ENCODE measurements at places on chromosomes 16 and 17.

DNA sequence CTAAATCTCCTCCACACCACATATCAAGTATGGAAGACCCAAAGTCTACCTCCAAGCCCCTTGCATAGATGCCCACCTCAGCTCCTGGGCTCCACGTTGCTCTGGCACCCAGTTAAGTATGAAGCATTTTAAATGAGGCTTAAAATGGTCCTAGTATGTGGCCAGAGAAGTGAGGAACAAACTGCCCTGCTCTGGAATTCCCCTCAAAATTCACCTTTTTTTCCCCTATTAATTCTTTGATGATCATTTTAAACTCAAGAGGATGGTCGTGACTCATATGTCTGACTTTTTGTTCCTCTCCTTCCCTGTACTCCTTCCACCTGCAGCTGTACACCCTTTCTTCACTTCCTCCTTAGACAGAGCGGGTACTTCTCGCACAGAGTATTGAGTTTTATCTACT, 234.5 kb upstream of the MYOCD start:
- no peak for DNase-seq

DNA sequence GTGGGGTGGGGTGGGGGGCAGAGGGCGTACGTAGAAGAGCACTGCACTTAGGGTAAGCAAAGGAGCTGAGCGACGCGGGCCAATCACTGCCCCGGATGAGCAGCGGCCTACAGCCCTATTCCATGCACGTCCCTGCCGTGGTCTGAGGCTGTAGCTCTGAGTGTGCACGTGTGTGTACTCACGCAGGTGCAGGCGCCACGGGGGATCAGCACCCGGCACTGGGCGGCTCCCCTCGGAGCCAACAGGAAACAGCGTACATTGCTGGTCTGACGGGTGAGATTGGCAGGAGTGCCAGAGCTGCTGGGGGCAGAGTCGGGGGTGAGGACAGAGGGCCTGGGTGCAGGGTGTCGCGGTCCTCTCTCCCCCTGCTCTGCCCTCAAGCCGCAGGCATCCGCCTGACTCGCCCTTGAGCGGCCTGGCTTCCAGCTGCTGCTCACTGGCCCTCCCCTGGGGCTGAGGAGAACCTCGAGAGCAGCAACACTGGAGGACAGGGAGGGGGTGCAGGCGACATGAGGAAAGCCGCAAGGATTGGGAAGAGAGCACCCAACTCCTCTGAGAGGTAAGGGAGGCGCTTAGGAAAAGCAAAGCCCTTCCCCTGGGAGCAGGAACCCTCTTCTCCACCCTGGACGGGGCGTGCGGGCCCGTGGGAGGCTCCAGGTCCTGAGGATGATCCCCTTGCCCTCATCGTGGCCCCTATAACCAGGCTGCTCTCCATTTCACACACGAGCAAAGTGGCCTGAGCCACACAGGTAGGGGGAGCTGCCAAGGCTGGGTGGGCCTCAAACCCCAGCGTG, 57.8 kb downstream of the ENGASE start:
- DNase-seq, result no peak

DNA sequence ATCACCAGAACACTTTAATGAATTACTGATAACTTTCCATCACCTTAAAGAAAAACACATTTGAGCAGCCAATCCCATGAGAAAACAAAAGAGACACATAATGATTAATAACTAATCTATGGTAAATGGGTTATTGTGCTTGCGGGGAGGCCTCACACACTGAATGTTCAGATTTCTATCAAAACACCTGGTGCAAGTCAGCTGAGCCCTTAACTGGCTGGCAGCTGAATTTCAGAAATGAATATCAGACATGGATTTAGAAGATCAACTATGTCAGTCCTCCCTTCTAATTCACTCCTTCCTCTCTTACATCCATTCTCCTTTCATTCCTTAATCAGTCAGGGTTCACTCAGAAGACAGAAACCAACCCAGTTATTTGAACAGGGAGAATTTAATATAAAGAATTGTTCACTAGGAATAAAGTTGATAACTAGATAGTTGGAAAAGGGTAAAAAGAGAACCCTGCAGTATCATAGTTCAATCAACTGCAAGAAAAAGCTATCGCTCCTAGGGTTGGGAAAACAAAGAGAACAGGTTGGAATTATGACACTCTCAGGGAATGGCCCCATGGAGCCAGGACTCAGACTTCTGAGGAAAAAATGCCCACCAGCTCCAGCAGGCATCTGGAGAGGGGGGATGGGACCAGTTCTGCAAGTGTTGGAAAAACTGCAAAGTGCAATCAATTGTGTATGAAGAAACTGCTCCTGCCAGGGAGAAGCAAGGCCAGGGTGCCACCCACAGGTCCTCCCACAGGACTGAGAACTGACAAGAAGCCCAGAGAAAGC, 577.1 kb upstream of the CDH5 start:
- DNase-seq, result no peak

- no peak for DNase-seq
Measured at GRCh38 chr17:16878084-16878483, 93.8 kb downstream of the TNFRSF13B start.

- no peak for DNase-seq
Measured at GRCh38 chr17:36600936-36601302, 464 bp upstream of the MRM1 start.

GRCh38 chr16:83147244-83147643, 520.5 kb downstream of the CDH13 start:
- DNase-seq, result no peak
